Stimulated activated CD4-positive, alpha-beta T cell treated with anti-CD3 and anti-CD28 coated beads, TNF-alpha, amount 100 ng/mL, for 1 hour (primary cell): ENCODE measurements at places on chromosomes 2 and 18.

- DNase-seq: no peak
Measured at GRCh38 chr2:37005118-37005868, 39.0 kb upstream of the STRN start.

GRCh38 chr2:158598862-158599517, 142.2 kb downstream of the PKP4 start:
- DNase-seq: no peak

DNA sequence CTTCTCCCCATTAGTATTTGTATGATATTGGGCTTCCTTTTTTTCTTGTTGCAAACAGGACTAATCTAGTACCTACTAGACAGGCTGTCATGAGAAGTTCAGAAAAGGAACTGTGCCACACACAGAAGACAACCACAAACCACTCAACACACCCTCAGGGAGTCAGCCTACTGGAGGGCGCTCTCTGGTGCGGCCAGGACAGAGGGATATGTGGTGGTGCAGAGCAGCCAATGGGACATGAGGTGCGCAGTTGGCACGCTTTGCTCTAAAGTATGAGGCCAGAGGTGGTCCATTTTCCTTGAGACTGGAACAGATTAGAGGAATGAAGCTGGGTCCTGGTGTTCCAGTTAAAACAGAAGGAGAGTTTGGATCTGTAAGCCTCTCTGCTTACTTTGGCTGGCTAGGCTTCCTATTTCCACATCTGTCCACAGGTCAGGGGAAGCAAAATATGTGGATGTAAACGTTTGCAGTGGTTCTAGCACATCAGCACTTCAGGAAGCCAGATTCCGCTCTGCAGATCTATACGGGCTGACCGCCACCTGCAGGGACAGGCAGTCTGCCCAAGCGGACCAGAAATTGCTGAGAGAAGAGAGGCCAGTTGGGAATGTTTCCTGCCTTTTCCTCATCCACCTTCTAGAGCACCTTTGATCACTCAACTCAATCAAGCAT, 114.1 kb downstream of the GFPT1 start:
- no peak for DNase-seq

- no peak for DNase-seq
Measured at GRCh38 chr2:238098901-238099713, 1.0 kb upstream of the ESPNL start.

DNA sequence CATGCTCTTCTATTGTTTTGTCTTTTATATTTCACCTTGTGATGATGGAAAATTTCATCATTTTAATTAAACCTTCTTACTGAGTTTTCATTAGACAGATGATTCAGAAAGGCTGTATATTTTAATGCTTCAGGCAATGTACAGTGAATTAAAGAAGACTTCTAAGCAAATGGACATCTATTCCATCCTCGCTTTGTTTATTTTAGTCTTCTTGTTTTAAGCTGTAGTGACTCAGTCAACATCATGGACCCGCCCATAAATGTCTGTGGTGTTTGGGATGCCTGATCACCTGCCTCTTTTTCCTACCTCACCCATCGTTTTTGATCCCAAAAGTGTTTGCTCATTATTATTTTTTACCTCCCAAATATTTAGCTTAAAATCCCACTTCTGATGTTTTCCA, 43.1 kb downstream of the KYNU start:
- no peak for DNase-seq

DNA sequence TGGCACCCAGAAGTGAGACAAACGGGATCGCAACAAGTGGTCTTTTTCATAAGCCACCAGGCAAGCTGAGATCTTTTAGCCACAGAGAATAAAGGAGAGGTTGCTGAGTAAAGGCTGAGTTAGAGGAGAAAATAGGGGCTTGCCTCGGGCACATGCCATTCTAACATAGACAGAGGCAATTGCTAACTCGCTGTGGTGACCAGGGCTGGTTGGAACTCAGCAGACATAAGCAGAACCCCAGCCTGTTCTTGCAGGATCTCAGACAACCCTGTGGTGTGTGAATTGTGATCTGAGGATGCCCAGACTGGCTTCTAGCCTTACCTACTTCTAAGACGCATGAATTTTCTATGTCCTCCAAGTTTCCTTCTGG, 300.2 kb downstream of the CDCA7 start:
- no peak for DNase-seq

DNA sequence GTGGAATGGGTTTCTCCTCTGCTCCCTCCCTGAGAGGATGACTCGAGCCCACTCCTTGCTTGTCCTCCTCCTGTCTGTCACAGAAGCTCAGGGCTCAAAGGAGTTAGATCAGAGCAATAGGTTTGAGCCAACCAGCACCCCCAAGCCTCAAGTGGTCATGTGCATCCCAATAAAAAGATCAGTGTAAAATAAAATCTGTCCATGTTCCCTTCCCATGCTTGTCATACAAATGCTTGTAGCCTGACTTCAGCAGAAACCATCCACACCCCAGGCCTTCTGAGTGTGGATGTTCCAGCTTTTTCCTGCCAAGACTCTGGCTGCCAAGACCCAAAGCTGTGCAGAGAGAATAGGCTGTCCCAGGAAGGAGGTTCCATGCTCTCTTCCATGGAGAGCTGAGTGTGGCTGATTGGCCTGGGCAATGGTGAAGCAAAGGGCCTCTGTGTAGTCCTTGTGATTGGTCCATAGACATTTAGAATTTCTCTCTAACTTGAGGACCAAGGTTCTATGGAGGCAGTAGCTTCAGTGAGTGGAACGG, 67.4 kb downstream of the GYPC start:
- no peak for DNase-seq
